ENCODE measurements at places on chromosomes 5 and 9. TPM values are rescaled to one million over a fixed set of nuclear protein-coding genes. Genes with fewer than 3 reads are reported as not detected.
A peak's percentile ranks its signal among the peaks of the same experiment; 100 is the strongest.

The PPWD1 gene
- 33.9 TPM for total RNA-seq

- no peaks in the 10 kb centered on the region for H3K4me1 ChIP-seq
- no peak for DNase-seq
- H3K27ac ChIP-seq: no peak overlapping the region
- no peak overlapping the region for H3K4me3 ChIP-seq
- no peaks in the 10 kb centered on the region for H3K36me3 ChIP-seq
Observed at GRCh38 chr5:78607864-78608263, 40.7 kb downstream of the LHFPL2 start.

DNA sequence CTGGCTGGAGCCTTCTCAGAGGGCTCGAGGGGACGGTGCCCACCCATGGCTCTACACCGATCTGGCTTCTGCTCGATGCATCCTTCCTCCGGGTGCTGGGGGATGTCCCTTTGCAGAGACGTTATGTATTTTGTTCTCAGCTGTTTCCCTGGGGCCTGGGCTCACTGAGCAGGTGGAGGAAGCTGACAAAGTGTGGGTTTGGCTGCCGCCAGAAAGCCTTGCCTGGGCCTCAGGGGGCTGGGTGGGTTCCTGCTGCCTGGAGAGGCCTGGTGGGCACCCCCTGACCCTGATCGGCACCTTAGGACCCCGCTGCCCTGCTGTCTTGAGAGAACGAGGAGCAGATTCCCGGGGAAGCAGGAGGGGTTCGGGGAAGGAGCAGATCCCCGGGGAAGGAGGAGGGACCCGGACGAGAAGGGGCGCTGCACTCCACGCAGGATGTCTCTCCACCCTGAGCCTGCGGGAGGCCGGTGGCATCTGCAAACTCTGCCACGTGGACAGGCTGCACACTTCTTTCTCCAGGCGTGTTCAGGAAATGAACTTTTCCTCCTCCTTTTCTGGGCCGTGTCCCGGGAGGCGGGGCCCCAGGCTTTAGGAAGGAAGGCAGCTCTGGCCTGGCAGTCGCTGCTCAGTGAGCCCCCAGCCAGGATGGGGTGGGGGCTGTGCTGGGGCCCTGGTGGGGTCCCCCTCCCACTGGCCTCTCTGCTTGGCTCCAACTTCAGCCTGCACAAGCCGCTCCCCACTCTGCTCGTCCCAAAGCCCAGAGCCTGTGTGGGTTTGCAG, 148.9 kb downstream of the RXRA start:
- H3K4me1 ChIP-seq: peaks cover 7% of the 10 kb centered on the region
- no peak overlapping the region for H3K4me3 ChIP-seq
- no peaks in the 10 kb centered on the region for H3K36me3 ChIP-seq
- H3K27ac ChIP-seq: no peak overlapping the region
- DNase-seq: peak; percentile 53

The SLC1A1 gene
- 4.8 TPM for total RNA-seq

- no peaks in the 10 kb centered on the region for H3K27me3 ChIP-seq
- H3K4me1 ChIP-seq: no peaks in the 10 kb centered on the region
- no peak overlapping the region for H3K27ac ChIP-seq
- H3K36me3 ChIP-seq: no peaks in the 10 kb centered on the region
- no peak overlapping the region for H3K4me3 ChIP-seq
Observed at GRCh38 chr9:102497709-102498108, 497.4 kb upstream of the CYLC2 start.

GRCh38 chr9:132896906-132897305, 18.2 kb downstream of the SPACA9 start:
- peak; percentile 69 for DNase-seq
- peaks cover 80% of the 10 kb centered on the region for H3K36me3 ChIP-seq
- peak overlapping the region; percentile 53 for H3K27ac ChIP-seq
- H3K4me1 ChIP-seq: peaks cover 5% of the 10 kb centered on the region
- no peak overlapping the region for H3K4me3 ChIP-seq

- DNase-seq: no peak
- H3K27ac ChIP-seq: no peak overlapping the region
- H3K4me3 ChIP-seq: no peak overlapping the region
- no peaks in the 10 kb centered on the region for H3K36me3 ChIP-seq
Observed at GRCh38 chr9:35976726-35977125, 18.8 kb upstream of the OR2S2 start.

The PCDHB10 gene
- total RNA-seq: 0.90 TPM

DNA sequence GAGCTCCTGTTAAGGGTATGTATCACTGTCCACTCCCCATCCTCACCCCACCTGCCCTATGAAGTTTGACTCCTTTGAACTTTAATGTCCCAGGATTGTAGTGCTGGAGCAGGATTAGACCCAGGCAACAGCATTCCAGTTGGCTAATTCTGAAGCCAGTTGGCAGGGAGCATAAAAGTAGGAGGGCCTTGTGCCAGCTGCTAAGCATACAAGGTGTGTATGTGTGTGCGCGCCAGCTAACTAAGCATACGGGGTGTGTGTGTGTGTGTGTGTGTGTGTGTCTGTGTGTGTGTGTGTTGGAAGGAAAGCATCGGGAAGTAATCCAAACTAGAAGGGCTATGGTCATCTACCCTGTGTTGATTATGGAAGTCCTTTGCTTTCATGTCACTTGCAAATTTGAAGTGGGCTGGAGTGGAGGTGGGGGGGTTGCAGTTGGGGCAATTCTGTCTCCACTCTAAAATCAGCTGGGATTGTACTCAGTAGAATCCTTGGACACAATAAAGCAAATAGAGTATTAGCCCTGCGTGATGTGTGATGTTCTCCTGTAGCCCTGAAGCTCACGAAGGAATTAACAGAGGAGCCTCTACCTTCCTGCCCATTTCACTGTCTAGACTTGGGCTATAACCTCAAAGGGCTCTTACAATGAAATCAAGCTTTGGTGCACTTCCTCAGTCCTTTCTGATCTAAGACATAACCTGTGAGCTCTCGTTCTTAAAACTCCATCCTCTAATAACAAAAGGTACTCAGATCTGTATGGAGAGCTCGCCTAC, 26.9 kb downstream of the HMGCR start:
- no peak for DNase-seq
- no peaks in the 10 kb centered on the region for H3K27me3 ChIP-seq
- peaks cover 25% of the 10 kb centered on the region for H3K36me3 ChIP-seq
- H3K4me1 ChIP-seq: no peaks in the 10 kb centered on the region

DNA sequence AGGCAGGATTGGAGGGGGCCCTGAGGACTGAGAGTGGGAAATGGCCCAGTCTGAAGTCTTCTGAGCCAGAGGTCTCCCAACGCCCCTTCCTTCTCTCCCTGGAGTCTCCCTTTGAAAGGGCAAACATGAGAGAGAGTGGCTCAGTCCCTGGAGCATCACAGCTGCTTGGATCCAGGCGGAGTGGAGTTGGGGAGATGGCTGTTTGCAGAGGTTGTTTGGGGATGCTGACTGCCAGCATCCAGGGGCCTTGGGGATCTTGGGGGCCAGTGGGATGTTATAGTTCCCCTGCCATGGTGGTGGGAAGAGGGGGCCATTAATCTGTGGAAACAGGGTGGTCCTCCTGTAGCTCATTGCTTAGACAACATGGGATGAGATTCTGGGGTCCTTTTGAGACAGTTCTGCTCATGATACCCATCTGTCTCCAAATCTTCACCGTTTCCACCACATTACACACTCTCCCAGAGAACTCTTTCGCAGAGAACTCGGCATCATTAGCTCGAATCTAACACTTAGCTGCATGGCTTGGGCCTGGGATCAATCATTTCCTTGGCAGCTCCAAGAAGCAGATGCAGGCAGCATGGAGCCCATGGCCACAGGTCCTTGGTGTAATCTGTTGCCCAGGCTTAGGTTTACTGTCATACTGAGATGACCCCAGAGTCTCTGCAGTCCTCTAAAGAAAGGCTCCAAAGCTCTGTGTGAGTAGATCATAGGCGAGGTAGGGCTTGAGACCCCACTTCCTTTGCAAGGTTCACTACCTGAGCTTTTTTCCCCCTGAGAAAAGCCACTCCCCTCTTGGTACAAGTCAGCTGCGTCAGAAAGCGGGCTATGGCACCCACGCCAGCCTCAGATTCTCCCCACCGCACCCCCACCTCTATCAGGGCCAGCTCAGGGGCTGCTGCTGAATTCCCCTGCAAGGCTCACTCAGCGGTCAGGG, 54.4 kb upstream of the SH3PXD2B start:
- no peak overlapping the region for H3K4me3 ChIP-seq
- DNase-seq: no peak
- H3K27ac ChIP-seq: no peak overlapping the region
- H3K36me3 ChIP-seq: no peaks in the 10 kb centered on the region
- peaks cover 8% of the 10 kb centered on the region for H3K4me1 ChIP-seq

DNA sequence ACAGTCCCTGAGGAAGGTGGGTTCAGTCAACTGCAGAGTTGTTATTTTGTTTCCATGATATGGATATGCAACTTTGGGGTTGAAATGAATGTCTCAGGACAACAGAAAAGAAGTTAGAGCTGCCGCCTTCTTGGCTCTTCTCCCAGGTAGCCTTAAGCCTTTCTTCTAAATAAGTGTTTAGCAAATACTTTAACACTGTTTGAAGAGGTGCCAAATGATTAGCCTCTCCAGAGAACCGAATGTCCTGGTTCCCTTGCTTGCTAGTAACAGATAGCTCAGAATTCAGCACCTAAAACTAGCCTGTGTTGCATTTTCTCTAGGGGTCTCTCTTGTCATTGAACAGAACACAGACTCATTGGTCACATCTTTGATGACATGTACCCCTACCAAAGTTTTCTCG, 127.7 kb upstream of the PIK3R1 start:
- H3K27ac ChIP-seq: no peak overlapping the region
- H3K4me1 ChIP-seq: peaks cover 9% of the 10 kb centered on the region
- no peaks in the 10 kb centered on the region for H3K27me3 ChIP-seq
- no peak for DNase-seq

The ADGRV1 gene
- total RNA-seq: 1,646 TPM

- no peaks in the 10 kb centered on the region for H3K4me1 ChIP-seq
- no peaks in the 10 kb centered on the region for H3K36me3 ChIP-seq
- no peak overlapping the region for H3K4me3 ChIP-seq
- no peak overlapping the region for H3K27ac ChIP-seq
Observed at GRCh38 chr5:126805063-126805462, 28.1 kb downstream of the LMNB1 start.

GRCh38 chr5:65760504-65761275, 38.7 kb downstream of the NLN start:
- H3K4me1 ChIP-seq: no peaks in the 10 kb centered on the region
- H3K27me3 ChIP-seq: no peaks in the 10 kb centered on the region
- H3K27ac ChIP-seq: no peak overlapping the region
- no peak overlapping the region for H3K4me3 ChIP-seq

DNA sequence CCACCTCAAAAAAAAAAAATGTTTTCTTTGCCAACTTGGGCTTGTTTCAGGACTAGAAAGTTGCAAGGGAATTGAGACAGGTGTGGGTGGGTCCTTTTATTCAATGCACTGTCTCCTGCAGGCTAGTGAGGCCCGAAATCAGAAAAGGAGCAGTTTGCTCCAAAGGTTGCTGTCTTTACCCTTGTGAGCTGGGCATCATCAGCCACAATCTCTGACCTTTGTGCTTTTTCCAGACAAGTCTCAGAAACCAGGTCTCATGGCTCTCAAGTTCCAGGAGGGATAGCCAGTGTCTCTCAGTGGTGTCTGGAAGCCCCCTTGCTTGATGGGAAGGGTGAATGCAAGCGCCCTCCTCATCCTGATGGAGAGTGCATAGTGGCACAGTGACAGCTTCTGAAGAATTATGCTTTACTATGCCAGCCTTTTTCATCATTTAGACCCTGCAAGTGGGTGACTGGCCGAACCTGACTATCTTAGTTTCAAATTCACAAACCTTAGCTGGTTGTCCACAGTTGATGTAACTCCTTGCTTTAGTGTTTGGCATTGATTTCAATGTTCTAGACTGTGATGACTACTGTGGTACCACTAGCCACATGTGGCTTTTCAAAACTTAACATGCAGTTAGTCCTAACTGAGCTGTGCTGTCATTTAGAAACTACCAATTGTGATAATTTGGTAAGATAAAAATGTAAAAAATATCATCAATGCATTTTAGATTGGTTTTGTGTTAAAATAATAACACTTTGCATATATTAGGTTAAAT, 468.6 kb downstream of the GADD45G start:
- no peaks in the 10 kb centered on the region for H3K4me1 ChIP-seq
- no peaks in the 10 kb centered on the region for H3K36me3 ChIP-seq
- no peak overlapping the region for H3K4me3 ChIP-seq
- H3K27me3 ChIP-seq: no peaks in the 10 kb centered on the region
- DNase-seq: no peak

All from adrenal gland (tissue), 19 donors.